ENCODE measurements at places on chromosomes 16 and 17.
A peak's percentile ranks its signal among the peaks of the same experiment; 100 is the strongest.

DNA sequence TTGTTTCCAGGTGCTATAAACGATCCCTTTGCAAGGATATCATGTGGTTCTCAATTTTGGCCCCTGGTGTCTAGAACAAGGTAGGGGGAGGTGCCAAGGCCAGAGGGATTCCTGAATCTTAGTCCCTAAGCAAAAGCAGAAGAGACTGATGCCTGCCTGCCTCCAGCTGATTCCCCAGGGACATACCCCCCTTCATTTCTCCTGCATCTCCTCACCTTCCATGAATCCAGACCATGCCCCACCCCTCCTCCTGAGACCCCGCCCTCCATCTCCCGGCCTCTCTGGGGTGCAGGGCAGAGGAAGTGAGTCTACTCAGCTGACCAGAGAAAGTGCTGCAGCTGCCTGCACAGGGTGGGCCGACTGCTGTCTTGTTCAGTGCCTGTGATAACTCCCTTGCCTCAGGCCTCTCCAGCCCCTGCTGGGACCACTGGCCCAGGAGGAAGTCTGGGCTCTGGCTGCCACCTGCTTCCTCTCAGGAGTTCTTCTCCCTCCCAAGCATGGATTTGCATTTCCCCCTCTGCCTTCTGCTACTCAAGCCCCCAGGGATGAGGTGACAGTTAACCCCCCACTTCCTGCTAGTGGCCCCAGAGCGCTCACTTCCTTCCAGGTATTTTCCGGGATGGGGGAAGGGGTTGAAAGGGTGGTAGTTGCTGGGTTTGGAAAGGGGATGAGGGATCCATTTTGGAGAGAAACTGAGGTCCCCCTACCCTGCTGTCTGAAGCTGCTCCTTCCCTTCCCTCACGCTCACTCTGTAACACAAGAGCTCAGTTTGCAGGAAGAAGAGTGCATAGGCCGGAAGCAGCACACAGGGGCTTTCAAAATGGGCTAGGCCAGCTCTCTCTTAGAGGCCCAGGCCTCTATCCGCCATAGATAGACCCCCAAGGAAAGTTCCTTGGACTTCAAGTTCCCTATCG, 10.5 kb upstream of the TSPOAP1 start:
- DNase-seq: peak; percentile 64

DNA sequence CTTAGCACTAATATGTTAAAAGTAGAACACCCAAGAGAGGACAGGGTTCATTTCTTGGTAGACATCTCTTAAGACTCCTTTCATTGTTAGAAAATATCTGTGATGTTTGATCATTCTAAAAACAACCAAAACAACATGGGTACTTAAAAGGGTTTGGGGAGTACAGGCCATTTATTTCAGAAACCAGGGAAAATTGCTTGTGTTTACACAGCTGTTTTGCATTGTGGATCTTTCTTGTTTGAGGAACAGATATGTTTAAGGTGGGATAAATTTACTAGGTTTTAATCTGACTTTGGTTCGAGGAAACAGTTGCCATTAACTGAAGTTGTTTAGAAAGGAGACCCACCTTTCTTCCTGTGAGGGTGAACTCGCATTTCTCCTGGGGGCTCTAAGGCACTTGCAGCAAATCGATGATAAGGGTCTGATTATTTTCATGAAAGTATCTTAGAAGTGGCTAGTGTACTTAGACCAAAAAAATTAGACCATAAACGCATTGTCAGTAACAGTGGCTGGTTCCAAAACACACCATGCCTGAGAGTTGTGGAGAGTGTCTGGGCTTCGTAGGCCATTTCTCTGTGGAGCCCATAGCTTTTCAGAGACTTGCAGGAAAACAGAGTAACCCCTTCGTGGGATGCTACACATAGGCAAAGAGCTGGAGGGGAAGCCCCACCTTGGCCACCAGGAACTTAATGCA, 17.6 kb downstream of the CLUAP1 start:
- DNase-seq: no peak

GRCh38 chr16:76653390-76654026, 376.3 kb downstream of the CNTNAP4 start:
- no peak for DNase-seq

- no peak for DNase-seq
Measured at GRCh38 chr16:19935694-19936093, 51.0 kb upstream of the GPRC5B start.

- DNase-seq: no peak
Measured at GRCh38 chr17:38733982-38734973, 4.1 kb downstream of the CISD3 start.

DNA sequence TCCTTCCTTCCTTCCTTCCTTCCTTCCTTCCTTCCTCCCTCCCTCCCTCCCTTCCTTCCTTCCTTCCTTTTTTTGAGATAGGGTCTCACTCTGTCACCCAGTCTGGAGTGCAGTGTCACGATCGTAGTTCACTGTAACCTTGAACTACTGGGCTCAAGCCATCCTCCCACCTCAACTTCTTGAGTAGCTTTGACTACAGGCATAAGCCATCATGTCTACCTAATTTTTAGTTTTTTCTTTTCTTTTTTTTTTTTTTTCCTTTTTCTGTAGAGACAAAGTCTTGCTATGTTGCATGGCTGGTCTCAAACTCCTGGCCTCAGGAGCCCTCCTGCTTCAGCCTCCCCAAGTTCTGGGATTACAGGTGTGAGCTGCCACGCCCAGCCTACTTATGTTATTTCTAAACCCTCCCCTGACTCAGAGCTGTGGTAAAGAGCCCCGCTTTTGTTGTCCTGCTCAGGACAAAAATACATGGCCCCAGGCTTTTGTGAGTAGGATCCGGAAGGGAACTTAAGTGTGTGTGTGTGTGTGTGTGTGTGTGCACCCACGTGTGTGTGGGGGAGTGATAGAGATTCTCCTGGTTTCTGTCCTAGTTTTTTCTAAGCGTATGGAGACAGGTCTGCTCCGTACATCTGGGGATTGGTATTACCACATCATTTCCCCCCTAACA, 67.1 kb downstream of the PRKCB start:
- no peak for DNase-seq

- DNase-seq: no peak
Measured at GRCh38 chr16:73234496-73234895, 186.6 kb upstream of the ZFHX3 start.

GRCh38 chr17:68860941-68861340, 94.3 kb downstream of the ABCA8 start:
- no peak for DNase-seq

GRCh38 chr17:45225964-45226530, 4.4 kb downstream of the FMNL1 start:
- DNase-seq: peak; percentile 92

DNA sequence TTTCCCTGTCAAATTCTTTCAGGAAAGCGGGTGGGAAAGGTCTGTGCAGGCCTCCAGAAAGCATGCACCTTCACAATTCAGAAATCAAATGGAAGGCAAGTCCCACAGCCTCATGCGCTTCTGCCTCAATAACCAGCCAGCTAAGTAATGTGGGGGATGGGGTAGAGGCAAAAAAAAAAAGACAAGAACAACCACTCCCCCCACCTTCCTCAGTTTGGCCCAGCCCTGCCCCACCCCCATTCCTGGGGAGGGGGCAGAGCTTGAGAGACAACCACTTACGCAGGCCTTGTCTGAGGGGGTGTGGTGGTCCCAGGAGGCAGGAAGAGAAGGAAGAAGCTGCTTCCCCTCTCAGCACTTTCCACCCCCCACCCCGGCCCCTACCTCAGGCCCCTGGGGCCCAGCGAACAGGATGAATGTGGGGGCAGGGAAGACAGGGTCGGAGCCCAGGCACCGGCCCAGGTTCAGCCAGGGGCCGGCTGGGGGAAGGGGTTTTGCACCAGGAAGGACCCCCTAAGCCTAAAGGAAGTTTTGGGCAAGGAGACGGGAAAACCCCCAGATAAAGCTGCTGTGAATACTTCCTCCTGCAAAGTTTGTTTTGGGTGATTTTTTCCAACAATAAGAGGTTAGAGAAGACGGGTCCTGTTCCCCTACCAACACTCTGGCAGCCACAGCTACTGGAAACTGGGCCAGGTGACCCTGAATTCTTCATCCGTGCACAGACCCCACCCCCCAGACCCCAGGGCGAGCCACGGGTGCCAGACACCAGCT, 1.2 kb downstream of the JUP start:
- DNase-seq: no peak

- DNase-seq: no peak
Measured at GRCh38 chr17:38636054-38636453, 30.3 kb upstream of the SRCIN1 start.

GRCh38 chr17:19398301-19399181, 11.6 kb upstream of the MFAP4 start:
- no peak for DNase-seq

DNA sequence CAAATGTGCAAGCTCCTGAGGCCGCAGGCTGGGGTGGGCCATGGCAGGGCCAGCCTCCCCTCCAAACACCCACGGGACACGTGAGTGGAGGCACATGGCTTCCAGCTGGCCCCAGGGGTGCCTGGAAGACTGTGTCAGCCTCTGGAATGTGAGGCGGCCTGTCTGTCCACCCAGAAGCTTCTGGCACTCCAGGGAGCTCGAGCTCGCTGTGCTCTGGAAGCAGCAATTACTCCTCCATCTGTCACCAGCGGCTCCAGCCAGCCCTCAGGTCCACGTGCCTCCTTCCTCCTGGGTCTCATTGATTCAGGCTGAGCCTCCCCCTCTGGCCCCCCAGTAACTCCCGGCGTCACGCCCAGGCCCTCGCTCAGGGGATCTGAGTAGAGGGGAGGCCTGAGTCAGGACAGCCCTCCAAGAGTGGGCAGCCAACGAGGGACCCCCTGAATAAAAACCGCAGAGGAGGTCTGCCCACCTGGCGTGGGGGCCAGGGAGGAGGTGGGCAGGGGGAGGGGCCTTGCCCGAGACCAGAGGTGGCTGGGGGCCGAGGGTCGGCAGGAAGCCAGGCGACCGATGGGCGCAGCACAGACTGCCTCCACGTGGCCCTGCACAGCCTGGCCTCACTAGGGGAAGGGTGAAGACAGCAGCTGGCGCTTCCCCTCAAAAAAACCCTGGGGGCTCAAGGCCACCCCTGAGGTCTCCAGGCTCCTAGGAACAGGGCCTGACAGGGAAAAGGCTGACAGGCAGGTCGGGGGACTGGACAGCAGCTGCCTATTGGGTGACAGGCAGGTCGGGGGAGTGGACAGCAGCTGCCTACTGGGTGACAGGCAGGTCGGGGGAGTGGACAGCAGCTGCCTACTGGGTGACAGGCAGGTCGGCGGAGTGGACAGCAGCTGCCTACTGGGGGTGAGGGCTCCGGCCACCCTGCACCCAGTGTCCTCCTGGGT, 11.9 kb downstream of the PIEZO1 start:
- DNase-seq: no peak

- DNase-seq: no peak
Measured at GRCh38 chr16:3954411-3954921, 74.0 kb upstream of the CREBBP start.

- DNase-seq: no peak
Measured at GRCh38 chr16:81971853-81972252, 39.4 kb downstream of the SDR42E1 start.

DNA sequence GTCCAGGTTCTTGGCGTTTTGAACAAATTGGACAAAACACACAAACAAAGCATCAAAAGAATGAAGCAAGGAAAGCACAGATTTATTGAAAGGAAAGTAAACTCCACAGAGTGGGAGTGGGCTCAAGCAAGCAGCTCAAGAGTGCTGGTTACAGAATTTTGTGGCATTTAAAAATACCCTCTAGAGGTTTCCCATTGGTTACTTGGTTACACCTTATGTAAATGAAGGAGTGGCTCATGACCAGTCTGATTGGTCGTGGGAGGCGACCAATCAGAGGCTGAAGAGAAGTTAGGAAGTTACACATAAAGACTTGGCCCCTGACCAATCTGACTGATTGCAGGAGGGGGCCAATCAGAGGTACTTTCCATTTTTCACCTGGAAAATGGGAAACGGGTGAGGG, 1373.8 kb upstream of the GOT2 start:
- no peak for DNase-seq

DNA sequence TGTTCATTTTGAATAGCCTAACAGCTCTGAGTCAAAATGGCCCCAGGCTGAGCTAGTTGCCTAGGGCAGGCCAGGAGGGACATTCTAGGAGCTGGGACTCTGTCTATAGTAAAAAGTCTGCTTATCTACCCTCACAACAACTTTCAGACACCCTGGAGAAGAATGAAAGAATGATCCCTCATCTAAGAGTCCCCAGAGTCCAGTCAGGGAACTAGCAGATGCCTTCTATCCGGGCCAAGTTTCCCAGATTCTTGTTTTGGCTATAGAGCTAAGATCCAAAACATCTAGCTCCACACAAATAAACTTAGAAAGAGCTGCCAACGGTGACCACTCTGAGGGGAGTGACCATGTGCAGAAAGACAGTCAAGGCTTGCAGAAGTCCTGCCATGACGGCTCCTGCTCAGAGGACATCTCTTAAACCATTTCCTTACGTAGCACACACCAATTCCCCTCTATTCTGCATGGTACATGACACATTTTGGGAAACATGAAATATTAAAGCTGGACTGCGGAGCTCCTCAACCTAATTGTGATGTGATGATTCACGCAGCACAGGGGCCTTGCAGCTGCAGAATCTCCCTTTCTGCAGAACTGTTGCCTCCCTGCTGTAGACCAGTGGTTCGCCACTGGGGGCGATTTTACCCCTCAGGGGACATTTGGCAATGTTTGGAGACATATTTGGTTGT, 24.2 kb downstream of the FAM20A start:
- no peak for DNase-seq

DNA sequence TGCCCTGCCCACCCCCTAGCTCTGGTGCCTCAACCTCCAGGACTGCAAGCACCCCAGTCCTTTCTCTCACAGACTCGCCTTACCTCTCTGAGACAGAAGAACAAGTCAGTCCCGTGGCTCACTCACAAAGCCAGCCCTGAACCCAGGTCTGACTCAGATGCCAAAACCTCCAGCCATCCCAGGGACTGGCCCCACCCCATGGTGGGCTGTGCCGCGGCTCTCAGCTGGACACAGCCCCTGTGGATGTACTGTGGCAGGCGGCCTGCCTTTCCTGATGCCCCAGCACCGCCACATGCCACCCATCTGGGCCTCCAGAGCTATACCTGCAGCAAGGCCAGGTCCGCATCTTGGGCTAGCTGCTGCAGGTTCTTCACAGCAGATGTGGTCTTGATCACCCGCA, 19.8 kb downstream of the MPG start:
- DNase-seq: no peak

DNA sequence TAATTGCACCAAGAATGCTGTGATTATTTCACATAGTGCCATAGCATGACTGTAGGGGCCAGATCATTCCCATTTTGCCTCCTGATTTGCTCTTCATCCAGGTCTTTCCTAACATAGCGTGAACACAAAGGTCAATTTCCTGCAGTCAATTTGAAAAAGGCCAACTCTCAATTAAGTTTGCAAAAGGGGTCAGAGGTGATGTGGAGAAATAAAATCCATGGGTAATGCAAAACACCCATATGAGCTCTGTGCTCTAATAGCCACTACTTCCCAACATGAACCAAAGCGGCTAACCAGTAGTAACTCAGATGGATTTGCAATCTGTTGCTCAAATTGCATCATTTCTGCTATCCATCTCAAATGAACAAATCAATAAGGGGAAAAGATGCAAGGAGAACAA, 275.5 kb upstream of the SOX9 start:
- no peak for DNase-seq

GRCh38 chr17:59416184-59416583, 84.7 kb downstream of the YPEL2 start:
- DNase-seq: no peak

GRCh38 chr17:34673995-34674890, 94.9 kb downstream of the TMEM132E start:
- no peak for DNase-seq

GRCh38 chr16:14446796-14447195, 183.3 kb downstream of the PARN start:
- DNase-seq: no peak

- no peak for DNase-seq
Measured at GRCh38 chr16:85445064-85445778, 167.9 kb upstream of the GSE1 start.

Measured in stimulated activated CD4-positive, alpha-beta T cell treated with anti-CD3 and anti-CD28 coated beads, Interleukin-12 subunit alpha, Interleukin-12 subunit beta, amount 100 ng/mL, for 4 hours (primary cell).